ENCODE measurements at places on chromosomes 1 and 21.

DNA sequence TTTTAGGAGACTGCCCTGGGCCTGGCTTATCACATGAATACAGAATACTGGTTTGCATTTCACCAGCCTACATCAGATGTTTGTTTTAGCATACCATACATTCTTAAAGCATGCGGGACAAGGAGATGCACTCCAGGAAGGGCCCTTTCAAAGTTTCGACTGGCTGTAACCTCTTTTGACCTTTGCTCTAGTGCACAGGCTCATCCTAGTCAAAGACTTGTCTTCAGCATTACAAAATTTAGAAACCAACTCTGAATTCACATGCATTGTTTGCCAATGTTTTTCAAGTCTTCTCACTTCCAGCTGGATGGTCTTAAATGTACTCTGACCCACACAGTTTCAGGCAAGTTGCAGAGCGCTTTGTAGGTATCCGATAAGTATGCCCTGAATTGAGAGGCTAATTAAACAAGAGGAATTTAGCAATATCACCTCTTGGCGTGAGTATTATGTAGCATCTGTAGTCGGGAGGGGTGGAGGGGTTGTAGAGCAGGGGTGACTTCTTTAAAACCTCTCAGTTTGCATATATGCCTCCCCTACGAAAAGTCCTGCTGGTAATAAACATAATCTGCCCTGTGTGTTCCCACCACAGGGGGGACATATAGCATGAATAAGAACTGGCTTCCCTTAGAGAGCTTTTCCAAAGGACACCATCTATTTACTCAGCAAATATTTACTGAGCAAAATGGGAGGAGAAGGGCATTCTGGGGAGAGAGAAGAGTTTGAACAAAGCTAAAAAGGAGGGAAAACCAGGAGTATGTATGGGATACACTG, 24.4 kb upstream of the AHCYL1 start:
- peak; percentile 84 for DNase-seq

DNA sequence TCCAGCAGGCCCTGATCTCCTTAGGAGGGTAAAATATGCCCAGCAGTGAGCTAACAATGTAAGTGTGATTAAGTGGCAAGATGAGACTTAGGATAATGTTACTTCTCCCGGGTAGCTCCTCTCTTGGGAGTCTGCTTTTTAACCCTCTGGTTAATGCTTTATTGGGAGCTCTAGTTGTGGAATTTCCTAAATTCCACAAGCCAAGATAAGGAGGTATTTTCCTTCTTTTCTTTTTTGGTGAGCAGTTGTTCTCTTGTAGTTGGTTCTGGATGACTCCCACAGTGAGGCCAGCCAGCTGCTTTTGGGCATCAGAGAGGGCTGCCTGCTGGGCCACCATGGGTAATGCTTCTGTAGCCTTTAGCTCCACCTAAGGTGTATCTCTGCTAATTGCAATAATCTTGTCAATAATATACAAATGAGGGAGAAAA, 19.3 kb downstream of the C1orf52 start:
- DNase-seq, result peak; percentile 37

GRCh38 chr1:13967707-13968106, 267.7 kb downstream of the PRDM2 start:
- DNase-seq, result no peak

- no peak for DNase-seq
Measured at GRCh38 chr1:248599396-248599795, 1.9 kb upstream of the OR2T10 start.
